ENCODE measurements at places on chromosomes 4 and X. TPM values are rescaled to one million over a fixed set of nuclear protein-coding genes. Genes with fewer than 3 reads are reported as not detected.

The RASL11B gene
- 50.0 TPM for total RNA-seq

The ADRA2C gene
- total RNA-seq, result 11.4 TPM

The ATOH1 gene
- not detected for total RNA-seq

The ADGRG4 gene
- total RNA-seq, result not detected

The SLC38A5 gene
- total RNA-seq, result 1.6 TPM

The RNF212 gene
- 0.11 TPM for total RNA-seq

The CSAG3 gene
- not detected for total RNA-seq

The FAM9B gene
- not detected for total RNA-seq

The NUP54 gene
- total RNA-seq, result 22.0 TPM

The SUPT20HL2 gene
- 0.12 TPM for total RNA-seq

The HHIP gene
- total RNA-seq, result not detected

The SSX2B gene
- total RNA-seq, result not detected

The CFP gene
- 0.09 TPM for total RNA-seq

The CT45A3 gene
- not detected for total RNA-seq

The RFC1 gene
- 24.7 TPM for total RNA-seq

The STBD1 gene
- 21.8 TPM for total RNA-seq

The GPRASP3 gene
- 12.7 TPM for total RNA-seq

The ODAPH gene
- not detected for total RNA-seq

The TMPRSS11D gene
- not detected for total RNA-seq

The LRP2BP gene
- 0.63 TPM for total RNA-seq

The SLC10A4 gene
- 0.39 TPM for total RNA-seq

The PPP2R2C gene
- not detected for total RNA-seq

The NEUROG2 gene
- 0.24 TPM for total RNA-seq

The ARX gene
- total RNA-seq, result not detected

The SPANXN4 gene
- total RNA-seq, result not detected

The SPANXB1 gene
- total RNA-seq, result not detected

The ABLIM2 gene
- 5.8 TPM for total RNA-seq

The KLF3 gene
- 12.1 TPM for total RNA-seq

The GLRA3 gene
- not detected for total RNA-seq

The KLHL13 gene
- 22.0 TPM for total RNA-seq

The ZXDA gene
- 7.4 TPM for total RNA-seq

The CYP2U1 gene
- total RNA-seq, result 7.0 TPM

The SULT1E1 gene
- total RNA-seq, result not detected

The HPGD gene
- total RNA-seq, result 1.7 TPM

The C4orf50 gene
- 0.15 TPM for total RNA-seq

All from cardiac muscle cell (in vitro differentiated cells and primary cell).